ENCODE measurements at places on chromosomes 2 and 18. TPM values are rescaled to one million over a fixed set of nuclear protein-coding genes. Genes with fewer than 3 reads are reported as not detected.
A peak's percentile ranks its signal among the peaks of the same experiment; 100 is the strongest.

SLC9A4 gene
- total RNA-seq = not detected

DNA sequence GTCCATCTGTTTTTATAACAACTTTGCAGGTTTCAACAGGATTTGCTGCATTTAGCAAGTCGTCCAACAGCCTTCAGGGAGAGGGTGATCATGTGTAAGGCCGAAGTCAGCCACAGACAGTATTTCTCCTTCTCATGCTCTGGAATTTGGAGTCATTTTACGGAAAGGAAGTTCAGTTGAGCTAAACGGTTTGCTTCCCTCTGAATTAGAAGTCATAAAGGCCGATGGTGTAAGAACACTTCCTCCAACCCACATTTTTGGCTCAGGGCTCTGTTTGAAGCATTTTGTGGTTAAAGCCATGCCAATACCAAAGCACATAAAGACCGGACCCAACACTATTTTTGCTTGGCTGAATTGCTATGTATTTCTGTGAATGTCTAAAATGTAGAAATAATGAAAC lies 129.5 kb downstream of the TMEM182 start:
- peak; percentile 63 for DNase-seq

- DNase-seq = no peak
These were observed 82.3 kb upstream of the LDLRAD4 start for GRCh38 chr18:13136056-13136903.

- peak; percentile 90 for DNase-seq
These were observed 100.4 kb upstream of the CD226 start for GRCh38 chr18:70047931-70048603.

DNA sequence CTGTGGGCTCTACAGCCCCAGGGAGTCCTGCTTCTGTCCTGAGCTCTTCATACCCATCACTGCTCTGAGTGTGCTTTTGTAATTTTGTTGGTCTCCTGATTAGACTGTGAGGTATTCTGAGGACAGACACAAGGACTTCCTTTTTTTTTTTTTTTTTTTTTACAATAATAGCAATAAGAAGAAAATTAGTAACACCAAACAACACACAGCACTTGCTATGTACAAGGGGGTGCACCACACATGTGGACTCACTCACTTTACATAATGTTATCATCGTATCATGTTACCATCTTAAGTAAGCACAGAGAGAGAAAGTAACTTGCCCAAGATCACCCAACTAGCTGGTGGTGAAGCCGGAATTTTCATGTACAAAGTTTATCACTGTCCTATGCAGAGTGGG lies 34.6 kb downstream of the MBP start:
- DNase-seq = no peak

Data from foreskin keratinocyte (primary cell).